ENCODE measurements at places on chromosomes 3 and 15.

DNA sequence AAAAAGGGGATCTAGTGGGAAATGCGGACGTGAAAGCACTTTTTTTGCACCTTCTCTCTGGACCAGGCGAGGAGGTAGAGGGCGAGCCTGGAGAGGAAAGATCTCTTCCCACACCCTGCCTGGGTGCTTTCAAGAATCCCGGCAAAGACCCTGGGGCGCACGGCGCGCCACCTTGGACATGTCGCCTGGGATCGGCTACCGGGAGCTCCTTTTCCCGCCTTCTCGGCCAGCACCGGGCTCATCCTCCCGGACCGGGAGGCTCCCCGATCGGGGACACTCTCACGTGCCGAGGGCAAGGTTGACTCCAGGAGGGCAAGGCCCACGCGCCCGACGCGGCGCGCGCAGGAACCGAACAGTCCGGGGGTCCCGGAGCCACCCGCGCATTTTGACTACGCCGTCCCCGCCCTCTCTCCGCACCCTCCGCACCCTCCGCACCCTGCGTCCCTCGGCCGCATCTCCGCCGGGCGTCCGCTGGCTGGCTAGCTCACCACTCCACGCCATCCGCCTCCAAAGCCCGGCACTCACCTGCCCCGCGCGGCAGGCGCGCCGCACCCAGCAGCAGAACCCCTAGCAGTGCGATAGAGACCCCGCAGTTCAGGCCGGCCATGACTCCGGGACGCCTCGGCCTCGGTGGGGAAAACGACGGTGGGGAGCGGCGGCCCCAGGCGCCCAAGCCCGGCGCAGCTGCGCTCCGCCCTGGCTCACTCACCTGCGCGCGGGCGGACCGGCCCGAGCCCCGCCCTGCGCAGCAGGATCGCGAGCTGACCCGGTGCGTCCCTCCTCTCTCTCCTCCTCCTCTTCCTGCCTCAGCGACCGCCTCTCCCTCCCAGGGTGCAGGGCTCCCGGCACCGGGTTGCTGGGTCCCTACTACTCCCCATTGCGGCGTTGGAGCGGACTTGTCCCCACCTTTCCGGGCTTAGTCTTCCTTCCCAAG is at the start of gene CDCP1:
TSS of gene CDCP1 (minus strand) at position 698 of the 934 bp plus-strand sequence. CDS start at position 607, 91 bp downstream.
- no peak for DNase-seq

GRCh38 chr3:131505421-131505820 is 2.6 kb upstream of the MRPL3 start:
- DNase-seq: no peak

- DNase-seq: no peak
Measured at GRCh38 chr3:184211718-184212117, 17.7 kb upstream of the VWA5B2 start.

GRCh38 chr15:66415360-66415759 is 28.6 kb downstream of the MAP2K1 start:
- no peak for DNase-seq

DNA sequence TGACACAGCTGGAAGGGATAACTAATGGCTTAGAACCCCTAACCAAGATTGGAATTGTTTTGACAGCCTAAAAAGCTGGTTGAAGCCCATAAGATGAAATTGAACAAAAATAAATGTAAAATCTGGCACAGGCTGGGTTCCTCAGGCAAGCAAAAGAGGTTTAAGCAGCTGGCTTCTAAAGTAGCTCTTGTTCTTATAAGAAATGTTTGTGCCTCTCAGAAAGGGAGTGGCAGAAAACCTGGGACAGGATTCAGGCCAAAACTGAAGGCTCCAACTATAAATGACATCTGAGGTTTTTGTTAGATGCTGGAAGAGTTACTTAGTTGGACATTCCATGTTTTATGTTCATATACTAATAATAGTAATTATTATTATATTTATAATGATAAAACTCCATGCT is 378.3 kb downstream of the CNTN4 start:
- DNase-seq: no peak

GRCh38 chr15:87209891-87210689 is 1046.4 kb downstream of the NTRK3 start:
- no peak for DNase-seq

DNA sequence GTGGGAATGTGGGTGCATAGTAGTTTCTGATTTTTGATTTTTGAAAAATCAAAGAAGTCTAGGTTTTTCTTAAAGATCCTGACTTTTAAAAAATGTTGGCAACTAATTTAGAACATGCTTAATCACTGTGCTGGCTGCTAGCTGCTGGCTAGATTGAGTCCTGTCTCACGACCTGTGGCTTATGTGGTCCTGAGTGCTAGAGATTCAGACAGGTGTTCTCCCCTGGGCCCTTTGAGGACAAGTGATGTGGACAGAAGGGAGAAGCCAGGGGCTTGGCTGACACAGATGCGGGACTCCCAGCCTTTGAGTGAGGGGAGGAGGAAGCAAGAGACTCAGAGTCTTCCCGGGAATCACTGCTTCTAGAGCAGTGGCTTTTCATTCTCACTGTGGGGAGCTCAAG is 47.5 kb downstream of the CORO2B start:
- DNase-seq: no peak

DNA sequence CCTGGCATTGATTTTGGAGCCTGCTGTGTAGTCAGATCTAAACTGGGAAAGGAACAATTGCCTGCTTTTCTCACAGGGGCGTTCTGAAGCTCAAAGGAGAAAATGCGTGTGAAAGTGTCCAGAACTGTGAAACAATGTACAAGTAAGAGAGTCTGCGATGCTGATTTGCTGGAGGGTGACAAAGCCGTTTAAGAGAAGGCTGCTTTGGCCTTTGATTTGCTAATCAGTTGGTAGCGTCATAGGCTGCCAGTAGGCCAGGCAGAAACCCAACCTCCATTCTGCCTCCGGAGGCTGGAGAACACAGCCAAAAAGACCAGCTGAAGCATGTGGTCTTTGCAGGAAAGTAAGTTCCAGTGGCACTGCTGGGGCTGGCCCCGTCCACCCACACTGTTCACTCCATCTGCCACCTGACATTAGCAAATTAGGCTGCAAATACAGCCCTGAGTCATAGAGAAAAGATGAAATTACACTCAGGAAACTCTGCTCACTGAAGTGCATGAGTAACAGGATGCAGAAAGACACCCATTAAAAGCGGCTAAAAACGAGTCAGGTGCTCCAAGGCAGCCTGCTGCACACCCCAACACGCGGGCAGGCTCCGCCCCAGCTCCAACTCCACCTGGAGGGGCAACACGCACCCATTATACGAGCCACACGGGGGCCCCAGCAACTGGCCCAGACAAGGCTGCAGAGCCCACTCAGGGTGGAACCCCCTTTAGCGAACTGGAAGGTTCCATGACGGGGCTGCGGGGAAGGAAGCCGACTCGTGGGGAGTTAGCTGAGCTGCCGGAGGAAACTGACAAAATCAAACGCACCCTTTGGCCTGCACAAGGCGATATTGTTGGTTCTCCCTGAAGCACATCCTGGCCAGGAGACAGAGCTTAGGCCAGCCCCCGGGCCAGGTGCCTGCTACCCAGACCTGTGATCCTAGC is 31.6 kb downstream of the ZDHHC19 start:
- DNase-seq: peak; percentile 83

- no peak for DNase-seq
Measured at GRCh38 chr3:5650303-5650702, 462.8 kb downstream of the EDEM1 start.

- DNase-seq: no peak
Measured at GRCh38 chr3:106823701-106824100, 553.5 kb upstream of the CCDC54 start.

DNA sequence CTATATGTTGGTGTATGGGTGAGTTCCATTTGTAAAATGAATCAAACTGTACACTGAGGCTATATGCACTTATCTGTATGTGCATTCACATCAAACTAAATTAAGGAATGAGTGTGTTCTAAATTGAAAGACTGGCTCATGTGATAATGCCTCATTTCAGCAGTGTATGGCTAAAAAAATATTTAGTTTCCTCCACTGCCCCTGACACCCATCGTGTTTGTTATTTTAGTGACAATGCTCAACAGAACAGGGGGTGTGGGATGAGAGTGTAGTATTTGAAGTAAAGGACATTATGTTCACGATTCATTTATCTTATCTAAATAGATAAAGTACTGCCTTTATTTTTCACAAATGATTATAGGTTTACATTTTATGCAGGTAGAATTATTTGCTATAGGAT is 301.1 kb upstream of the ARPP21 start:
- DNase-seq: no peak

DNA sequence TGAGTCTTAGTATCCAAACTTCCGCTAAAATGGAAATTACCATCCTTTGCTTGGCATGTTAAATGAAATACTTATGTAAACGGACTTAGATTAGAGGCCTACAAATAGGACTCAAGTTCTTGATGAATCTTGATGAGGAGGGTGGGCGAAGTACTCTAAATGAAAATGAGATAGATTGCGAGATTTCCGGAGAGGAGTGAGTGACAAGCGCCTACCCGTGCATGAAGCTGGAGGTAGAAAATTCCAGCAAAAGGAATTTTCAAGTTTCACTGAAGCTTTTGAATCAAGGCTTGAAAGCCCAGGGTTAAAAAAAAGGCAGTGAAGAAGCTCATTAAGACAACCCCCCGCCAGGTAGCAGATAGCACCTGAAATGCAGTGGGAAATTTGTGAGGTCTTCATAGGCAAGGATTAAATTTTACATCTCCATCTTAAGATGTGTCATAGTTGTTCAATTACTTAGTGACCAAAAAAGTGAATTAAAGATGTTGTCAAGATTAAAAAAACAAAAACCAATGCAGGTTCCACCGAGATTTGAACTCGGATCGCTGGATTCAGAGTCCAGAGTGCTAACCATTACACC is 655 bp upstream of the RAB11A start:
- no peak for DNase-seq

DNA sequence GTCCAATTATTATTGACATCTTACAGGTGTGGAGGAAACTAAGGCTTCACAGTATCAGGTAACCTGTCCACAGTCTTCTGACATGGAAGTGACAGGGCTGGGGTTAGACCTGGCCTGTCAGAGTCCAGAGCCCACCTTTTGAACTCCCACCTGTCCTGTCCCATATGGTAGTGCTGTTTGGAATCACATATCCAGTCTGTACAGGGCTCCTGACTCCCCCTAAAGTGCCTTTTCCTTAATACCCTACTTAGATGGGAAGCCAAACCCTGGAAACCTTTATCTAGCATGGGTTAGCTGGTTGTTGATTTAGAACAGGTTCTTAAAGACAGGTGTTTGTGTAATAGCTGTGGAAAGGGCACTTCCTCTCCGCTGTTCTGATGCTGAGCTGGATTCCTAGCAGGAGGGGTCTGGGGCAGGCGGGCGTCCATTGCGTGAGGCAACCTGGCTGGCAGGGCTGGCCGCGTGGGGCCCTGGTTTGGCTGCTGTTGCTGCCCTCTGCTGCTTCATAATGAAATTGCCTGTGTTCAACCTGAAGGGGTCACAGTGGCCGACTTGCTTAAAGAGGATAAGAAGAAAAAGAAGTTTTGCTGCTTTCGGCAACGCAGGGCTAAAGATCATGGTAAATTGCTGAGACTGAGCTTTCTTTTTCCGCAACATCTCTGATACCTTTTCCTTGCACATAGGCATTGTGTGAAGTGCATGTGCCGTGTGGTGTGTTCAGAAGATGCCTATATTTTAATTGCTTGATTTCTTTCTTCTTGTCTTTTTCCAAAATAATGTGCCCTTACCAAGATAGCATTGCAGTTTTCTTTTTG is 136.2 kb downstream of the CHDH start:
- DNase-seq: peak; percentile 23

DNA sequence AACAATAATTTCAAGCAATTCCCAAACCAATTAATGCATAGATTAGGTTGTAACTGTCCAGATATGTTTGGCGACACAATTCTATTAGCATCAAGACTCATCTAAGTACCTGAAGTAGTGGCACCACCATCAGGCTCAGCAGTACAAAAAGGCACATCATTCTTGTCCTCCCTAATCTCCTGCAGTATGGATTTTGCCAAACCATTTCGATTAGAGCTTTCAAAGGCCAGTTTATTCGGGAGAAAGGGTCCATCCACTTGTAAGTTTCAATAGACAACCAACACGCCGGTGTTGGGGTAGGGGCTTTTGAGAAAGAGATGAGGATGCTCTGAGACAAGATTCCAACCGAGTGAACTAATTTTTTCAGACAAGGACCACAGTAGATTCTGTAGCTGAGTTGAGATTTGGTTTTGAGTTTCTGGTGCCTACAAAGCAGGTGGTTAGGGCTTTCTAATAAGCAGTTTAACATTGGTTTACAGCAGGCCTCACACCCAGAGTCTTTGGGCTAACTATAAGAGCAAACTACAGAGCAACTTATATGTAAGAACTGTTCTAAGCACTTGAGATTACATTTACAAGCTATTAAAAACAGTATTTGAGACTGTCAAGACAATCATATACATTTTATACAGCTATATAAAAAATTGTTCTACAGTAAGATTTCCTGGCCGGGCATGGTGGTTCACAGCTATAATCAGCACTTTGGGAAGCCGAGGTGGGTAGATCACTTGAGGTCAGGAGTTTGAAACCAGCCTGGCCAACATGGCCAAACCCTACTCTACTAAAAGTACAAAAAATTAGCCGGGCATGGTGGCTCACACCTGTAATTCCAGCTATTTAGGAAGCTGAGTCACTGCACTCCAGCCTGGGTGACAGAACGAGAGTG is 4.5 kb downstream of the RPL22L1 start:
- DNase-seq: no peak

DNA sequence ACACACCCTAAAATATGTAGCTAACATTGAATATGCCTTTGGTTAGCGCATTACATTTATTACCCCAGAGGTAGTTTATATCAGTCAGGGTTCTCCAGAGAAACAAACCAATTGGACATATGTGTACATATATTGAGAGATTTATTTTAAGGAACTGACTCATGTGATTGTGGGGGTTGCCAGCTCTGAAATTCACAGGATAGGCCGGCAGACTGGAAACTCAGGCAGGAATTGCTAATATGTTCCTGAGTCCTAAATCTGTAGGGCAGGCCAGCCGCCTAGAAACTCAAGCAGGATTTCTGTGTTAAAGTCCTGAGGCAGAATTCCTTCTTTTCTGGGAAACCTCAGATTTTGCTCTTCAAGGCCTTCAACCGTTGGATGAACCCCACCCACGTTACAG is 189.7 kb downstream of the CDIN1 start:
- DNase-seq: no peak

DNA sequence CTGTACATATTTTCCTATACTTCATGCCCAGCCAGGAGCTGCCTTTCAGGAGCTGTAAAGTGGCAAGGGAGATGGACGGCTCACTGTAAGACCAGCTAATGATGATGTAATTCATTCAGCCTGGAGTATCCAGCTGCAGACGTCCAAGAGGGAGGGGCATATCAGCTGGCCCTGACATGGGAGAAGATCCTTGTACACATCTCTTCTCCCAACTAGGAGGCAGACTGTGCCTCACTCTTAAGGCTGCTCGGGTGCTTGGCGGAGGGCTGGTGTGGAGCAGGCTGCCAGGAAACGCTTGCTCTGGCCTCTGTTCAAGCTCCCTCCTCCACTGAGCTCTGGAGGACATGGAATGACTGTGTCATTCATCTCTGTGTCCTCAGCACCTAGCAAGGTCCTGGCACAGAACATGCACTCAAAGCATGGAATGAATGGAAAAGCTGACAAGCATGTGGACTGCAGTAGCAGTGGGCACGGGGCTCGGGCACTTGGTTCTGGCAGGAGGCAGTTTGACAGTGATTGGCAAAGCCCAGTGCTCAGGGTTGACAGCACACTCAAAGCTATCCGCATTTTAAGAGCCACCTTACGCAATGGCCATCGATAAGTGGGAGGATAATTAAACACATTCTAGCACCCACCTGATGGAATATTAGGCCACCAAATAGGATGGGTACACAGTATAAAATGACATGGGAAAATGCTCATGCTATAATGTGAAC is 72.4 kb downstream of the TBC1D2B start:
- DNase-seq: no peak
